IPS DF 19.7 (cell line): ENCODE measurements at places on chromosomes 2 and 18.

DNA sequence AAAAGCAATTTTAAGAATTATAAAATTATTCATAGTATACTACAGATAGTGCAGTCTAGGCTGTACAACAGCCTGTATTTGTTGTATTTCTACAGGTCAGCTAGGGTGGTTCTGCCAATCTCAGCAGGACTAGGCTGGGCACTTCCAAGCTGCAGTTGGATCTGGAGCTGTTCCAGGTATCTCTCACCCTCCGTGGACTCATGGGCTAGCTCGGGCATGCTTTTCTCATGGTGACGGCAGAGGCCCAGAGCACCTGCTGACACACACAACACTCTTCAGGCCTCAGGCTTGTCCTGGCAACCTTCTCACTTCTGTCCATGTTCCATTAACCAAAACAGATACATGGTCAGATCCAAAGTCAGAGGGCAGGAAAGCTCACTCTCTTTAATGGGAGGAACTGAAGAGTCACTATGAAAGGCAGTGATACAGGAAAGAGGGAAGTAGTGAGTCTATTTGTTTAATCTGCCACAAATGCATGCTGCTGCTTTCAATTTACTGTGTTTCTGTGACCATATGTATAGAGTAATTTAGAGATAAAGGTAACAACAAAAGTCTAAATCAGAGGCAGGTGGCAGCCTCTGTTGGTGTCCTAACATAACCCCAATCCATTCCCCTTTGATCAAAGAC is 462.4 kb upstream of the ACVR2A start:
- DNase-seq, result no peak

- no peak for DNase-seq
These were observed 56.9 kb upstream of the PELI1 start for GRCh38 chr2:64201151-64201550.

DNA sequence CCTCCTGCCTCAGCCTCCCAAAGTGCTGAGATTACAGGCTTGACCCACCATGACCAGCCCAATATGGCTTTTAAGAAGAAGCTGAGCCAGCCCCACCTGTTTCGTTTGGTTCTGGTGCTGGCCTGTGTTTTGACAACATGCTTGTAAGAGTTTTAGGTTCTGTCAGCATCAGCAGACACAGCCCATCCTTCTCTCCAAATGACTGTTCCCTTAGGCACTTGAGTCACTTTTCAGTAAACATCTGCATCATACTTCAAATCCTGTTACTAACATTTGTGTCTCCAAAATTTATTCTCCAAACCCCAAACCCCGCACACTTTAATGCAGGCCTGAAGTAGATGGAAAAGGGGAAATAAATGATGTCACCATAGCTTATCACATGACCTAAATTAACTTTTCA is 1118.5 kb downstream of the TSN start:
- DNase-seq, result no peak

DNA sequence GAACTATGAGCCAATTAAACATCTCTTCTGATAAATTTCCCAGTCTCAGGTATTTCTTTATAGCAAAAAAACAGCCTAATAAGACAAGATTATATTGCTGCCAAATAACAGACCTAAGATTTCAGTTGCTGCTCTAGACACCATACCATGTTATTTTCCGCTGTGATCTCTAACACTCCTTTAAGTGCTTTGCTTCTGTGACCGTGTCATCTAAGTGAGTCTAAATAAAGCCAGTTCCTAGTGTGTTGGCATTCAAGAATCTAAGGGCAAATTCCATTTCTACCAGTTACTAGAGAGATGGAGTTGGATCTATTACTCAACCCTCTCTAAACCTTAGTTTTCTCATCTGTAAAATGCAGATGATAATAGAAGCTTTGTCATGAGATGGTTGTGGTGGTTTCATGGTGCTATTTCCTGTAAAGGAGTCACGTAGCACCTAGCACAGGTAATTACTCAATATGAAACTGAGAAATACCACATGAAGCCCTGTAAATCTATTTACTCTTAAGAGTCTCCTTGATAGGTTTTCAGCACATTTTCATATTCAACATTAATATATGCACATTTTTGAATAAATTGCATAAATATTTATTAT is 40.5 kb downstream of the SPHKAP start:
- DNase-seq, result no peak

DNA sequence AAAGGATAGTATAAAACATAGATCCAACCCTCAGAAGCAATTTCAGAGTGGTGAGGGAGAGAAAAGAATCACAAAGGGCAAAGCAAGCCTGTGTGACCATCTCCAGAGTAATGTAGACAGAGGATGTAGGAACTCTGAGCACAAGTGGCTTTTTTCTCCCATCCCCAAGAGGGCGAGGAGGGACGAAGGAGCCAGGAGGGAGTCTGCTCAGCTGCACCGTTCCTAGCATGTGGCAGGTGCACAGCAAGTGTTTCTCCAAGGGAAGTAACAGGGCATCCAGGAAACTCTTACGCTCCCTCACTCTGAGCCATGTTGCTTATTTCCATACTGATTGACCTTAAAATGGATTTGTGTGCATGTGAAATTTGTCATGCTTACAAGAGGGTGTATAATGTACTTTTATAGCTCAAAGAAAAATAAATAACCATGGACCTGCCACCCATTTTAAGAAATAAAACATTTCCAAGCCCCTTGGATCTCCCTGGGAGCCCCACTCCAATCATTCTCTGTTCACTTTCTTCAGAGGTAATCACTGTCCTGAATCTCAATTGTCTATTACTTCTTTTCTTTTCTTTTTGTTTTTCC is 37.8 kb upstream of the SEC11C start:
- DNase-seq, result no peak

- DNase-seq, result no peak
These were observed 382.6 kb downstream of the RAD51AP2 start for GRCh38 chr2:17135619-17136018.

GRCh38 chr2:45654250-45654649 is 2.8 kb downstream of the PRKCE start:
- DNase-seq, result no peak

- DNase-seq, result no peak
These were observed 32.1 kb upstream of the DOCK10 start for GRCh38 chr2:225074366-225074765.

GRCh38 chr2:20523073-20523798 is 76.4 kb downstream of the RHOB start:
- no peak for DNase-seq

GRCh38 chr18:22340331-22340730 is 77.4 kb downstream of the CTAGE1 start:
- no peak for DNase-seq

DNA sequence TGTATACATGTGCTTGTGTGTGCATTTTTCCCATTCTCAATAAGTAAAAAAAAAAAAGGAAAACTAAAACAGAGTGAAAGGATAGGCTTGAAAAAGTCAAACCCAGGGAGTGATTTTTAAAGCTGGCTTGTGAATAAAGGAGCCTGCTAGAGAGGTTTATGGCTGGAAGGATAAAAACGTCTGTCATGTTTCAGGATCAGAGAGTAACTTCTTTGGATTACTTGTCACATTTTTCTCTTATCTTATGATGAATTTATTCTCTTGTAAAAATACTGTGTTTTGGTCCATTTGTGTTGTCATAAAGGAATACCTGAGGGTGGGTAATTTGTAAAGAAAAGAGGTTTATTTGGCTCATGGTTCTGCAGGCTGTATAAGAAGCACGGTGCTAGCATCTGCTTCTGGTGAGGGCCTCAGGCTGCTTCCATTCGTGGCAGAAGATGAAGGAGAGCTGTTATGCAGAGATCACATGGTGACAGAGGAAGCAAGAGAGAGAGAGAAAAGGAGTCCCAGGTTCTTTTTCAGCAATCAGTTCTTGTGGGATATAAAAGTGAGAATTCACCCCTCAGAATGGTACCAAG is 89.1 kb downstream of the OSBPL6 start:
- no peak for DNase-seq

DNA sequence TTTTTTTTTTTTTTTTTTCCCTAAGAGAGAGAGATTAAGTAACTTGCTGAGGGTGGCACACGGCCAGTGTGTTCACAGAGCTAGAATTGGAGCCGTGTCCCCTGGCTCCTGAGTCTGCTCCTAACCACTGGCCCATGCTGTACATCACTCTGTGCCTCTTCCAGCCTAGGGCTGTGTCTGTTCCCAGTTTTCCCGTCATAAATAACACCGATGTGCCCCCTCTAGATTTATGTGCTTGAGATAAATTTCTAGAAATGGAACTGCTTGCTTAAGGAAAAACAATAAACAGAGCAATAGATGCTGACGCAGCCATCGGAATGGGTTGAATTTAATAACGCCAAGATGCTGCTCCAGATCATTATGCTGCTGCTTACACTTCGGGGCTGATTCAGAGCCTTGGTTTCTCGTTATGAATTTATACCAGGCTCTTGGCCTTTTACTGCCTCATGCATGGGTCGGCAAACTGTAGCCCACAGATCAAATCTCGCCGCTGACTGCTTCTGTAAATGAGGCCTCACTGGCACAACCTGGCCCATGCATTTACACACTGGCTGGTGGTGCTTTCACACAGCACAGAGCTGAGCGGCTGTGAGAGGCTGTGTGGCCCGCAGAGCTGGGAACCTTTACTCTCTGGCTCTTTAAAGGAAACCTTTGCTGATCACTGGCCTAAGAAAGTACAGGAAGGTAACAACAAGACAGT is 58.1 kb downstream of the NDUFA10 start:
- no peak for DNase-seq

- DNase-seq, result no peak
These were observed 7.8 kb upstream of the PPP1R1C start for GRCh38 chr2:181977661-181978350.

GRCh38 chr2:62705859-62706720 is 577 bp downstream of the EHBP1 start:
- DNase-seq, result no peak

- DNase-seq, result no peak
These were observed 39.5 kb upstream of the MCFD2 start for GRCh38 chr2:46954951-46955571.

GRCh38 chr18:45974088-45974536 is 7.0 kb upstream of the EPG5 start:
- DNase-seq, result no peak

DNA sequence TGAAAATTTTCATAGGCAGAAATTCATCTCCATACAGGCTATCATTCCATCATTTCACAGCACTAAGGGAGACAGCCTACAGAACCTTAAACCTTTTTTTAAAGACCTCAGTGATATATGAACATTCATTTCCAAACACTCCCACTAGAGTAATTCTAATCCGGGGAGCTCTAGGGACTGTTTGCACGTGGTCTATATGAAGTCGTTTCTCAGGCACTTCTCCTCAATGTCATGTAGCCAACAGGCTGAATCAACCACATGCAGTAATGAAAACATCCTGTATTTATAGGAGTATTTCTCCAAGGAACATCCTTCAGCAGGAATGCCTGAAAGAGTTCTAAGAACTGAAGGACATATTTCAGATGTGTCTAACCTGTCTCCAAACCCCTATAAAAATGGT is 97.3 kb upstream of the CREB1 start:
- no peak for DNase-seq

DNA sequence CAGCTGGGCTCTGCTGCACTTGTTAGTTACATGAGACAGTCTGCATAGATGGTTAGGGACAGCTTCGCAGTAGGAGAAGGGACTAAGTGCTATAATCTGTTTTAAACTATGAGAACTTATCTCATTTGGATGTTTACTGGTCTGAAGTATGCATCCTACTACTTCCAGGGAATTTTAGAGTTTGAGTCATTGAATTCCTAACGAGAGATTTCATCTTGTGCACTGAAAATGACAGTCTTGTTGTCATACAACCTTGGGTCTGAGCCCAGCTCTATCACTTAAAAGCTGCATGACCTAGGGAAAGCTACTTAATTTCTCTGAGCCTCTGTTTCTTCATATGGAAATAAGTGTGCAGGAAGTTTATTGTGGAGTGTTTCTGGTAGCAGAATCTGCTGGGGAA is 78.4 kb downstream of the TRIM43 start:
- DNase-seq, result no peak

DNA sequence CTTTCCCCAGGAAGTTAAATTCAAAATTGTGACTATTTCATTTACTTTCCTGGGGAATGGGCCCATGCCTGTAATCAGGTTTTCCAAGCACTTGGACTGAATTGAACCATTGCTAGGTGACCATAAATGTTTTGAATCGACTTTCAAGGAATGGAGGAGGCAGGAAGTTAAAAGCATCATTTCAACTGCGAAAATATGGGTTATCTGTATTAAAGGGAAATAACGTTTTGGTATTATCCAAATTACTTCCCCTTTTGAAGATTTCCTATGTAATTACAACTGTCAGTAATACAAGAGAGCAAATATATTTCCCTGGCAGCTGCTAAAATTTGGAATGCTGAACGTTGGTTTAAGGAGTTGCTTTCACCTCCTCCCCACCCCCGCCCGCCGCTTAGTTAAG is 19.0 kb downstream of the PNO1 start:
- DNase-seq, result no peak

- no peak for DNase-seq
These were observed 160.4 kb upstream of the TMEM200C start for GRCh38 chr18:6055711-6056110.

DNA sequence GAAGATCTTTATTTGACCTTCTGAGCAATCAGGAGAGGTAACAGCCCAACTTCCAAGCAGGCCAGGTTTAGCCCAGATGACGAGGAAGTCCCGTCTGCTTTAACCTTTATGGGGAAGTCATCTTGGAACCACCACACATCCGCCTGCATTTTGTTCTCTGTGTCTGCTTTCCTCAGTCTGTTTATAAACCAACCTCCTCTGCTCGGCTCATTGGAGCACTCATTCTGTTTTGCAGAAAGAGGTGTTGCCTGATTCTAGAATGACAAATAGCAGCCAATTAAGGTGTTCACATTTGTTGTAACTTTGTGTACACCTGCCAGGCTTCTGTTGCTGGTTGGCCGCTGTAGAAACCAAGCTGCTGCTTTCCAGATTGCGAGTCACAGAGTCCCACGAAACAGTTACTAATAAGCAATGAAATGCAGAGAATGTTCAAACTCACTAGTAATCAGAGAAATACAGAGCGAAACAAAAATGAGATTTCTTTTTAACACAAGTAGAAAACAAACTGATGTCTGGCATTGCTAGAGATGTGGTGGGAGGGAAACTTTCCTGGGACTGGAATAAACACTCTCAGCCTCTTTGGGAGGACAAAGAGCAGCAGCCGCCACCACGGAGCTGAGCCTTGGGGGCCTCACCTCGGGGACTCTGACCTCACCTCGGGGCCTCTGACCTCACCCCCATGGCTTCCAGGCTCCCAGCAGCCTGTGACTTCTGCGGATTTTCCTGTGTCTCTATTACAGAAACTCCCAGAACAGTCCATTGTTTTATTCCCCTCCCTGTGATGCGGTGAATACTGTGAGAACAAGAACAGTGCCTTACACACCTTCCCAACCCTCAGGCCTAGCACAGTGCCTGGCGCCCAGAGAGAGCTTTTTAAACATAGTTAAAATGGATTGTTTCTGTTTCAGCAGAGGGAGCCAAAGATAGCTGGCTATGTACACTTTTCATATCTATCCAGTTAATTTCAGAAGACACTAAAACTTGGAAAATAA is 64.0 kb downstream of the MBP start:
- no peak for DNase-seq

GRCh38 chr2:137817058-137817457 is 147.2 kb upstream of the HNMT start:
- DNase-seq, result no peak
